Activated CD4-positive, alpha-beta memory T cell treated with anti-CD3 and anti-CD28 coated beads for 36 hours (primary cell): ENCODE measurements at places on chromosomes 13 and 19. TPM values are rescaled to one million over a fixed set of nuclear protein-coding genes. Genes with fewer than 3 reads are reported as not detected.

CYP2F1 gene
- total RNA-seq: not detected

DNA sequence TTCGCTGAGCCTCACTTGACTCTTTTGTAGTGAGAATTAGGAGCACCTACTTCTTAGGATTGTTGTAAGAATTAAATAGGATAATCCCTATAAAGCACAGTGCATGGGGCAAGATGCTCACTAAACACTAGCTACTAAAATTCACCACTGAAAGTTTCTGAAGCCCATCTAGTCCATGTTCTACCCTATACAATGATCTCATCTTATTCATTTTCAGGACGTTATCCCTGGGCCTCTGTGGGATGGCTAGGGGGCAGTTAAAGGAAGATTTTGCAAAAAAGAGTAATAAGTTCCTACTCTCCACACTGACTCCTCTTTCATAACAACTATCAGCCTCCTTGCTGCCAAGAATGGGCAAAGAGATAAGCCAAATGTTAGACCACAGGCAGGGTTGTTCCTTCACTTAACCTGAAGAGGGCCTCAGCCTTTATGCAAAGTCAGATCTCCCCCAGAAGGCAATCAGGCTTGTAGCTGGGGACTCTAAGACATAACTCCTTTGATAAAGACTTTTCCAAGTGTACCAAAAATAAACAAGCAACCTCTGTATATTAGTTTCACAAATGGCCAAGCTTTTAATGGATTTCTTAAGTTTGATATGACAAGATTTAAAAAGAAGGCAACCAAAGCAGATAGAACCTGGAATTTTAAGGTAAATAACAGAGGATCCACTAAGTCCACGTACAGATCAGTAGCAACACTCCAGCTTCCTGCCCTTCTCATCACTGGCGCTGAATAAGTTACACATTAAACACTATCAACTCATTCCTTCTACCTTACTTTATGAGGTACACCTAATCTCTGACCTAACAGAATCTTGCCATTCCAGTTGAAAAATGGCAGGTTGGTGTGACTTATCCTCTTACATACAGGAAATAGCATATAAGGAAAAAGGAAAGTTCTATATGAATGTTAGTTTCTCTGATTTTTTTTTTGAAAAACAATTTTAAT lies 44.4 kb downstream of the ELF1 start:
- peak; percentile 45 for DNase-seq

GRCh38 chr13:51044023-51044665 lies 66.9 kb downstream of the C13orf42 start:
- no peak for DNase-seq

GRCh38 chr19:19083413-19084178 lies 19.8 kb downstream of the SLC25A42 start:
- no peak for DNase-seq

- no peak for DNase-seq
Measured at GRCh38 chr13:93966267-93966936, 513.1 kb downstream of the DCT start.
